ENCODE measurements at places on chromosomes 2 and 18.

- no peak for DNase-seq
Observed at GRCh38 chr2:31256611-31257382, 22.8 kb downstream of the EHD3 start.

DNA sequence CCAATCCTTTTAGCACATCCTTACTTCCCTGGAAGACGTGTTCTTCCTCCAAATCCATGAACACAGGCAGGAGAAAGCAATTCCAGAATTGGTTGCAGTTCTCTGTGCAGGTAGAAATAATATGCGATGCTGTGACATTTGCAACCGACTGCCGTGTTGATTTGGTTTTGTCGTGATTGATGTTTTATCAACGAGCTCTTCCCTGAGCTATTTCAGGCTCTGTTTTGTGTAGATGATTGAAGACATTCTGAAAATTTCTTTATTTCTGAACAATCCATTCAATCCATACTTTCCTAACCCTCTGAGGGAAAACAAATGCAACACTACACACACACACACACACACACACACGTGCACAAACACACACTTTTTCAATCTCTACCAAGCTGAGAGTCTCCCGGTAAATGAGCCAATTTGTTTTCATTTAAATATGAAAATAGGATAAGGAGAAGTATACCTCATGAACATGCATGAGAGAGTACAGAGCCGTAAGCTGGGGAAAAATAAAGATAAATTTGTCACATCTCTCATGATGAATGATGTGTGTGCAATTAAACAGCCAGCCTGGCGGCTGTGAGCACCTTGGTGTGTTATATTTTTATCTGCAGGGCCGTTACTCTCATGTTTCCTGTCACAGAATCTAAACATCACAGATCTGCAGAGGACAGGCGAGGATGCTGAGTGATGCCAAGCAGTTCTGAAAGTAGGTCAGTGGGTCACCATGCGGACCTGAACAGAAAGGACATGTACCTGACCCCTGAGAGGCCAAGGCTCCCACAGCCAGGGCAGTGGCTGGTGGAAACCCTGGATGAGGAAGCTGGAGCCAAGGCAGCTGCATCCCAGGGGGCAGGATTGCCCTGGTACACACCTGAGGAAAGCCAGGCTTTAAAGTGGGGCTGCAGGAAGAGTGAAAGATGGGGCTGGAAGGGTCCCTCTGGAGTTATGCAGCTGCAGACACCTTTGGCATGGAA is 64.8 kb downstream of the PDCL3 start:
- DNase-seq = no peak

DNA sequence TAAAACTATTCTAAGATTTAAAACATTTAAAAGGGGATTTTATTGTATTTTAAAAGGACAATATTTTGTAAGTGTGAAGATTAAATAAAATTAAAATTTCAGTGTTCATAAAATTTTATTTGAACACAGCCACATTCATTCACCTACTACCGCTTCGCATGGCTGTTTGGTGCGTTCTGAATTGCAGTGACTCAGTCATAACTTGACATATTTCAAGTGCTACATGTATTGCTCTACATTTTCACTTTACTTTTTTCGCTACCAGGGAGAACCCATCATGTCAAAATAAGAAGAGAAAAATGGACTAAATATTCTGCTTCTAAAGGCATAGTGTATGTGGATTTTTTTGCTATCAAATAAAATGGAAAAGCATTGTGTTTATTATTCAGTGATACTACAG is 8.7 kb downstream of the PTH2R start:
- no peak for DNase-seq

GRCh38 chr18:1103537-1103936 is 198.9 kb downstream of the ADCYAP1 start:
- no peak for DNase-seq

- no peak for DNase-seq
Observed at GRCh38 chr18:9965711-9966624, 52.2 kb downstream of the VAPA start.

GRCh38 chr18:69000366-69000765 is 202.5 kb downstream of the CCDC102B start:
- no peak for DNase-seq

DNA sequence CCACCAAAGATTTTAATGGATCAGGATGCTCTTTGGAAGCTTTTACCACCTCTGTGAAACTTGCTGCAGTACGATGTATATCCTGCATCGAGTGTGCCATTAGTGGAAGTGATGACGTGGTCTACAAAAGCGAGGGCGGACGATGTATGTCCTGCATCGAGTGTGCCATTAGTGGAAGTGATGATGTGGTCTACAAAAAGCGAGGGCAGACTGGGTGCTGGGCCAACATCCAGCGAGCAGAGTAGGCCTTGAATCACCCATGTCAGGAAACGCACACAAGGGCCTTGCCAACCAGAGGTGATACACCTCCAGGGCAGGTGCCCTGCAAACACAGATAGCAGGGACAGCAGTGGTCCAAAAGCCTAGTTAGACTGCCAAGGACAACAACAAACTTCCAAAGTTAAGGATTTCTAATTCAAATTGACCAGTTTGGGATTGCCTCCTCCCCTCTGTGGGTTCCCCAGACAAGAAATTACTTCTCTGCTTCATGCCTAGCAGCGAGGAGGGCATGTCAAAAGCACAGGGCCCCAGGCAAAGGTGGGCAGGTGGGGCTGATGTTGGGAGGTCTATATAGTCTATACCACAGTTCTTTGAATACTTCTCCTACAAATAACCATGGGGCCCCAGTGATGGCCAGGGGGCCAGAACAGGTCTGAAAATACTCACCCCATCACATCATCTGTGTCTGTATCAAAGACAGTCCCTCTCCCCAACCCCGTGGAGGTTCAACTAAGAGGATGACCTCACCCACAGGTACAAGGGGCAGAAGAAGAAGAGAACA is 70.2 kb downstream of the ADD2 start:
- DNase-seq = no peak
